ENCODE measurements at places on chromosomes 11 and 22.
A peak's percentile ranks its signal among the peaks of the same experiment; 100 is the strongest.

GRCh38 chr22:50296658-50297490 is 10.6 kb downstream of the PLXNB2 start:
- DNase-seq = no peak

DNA sequence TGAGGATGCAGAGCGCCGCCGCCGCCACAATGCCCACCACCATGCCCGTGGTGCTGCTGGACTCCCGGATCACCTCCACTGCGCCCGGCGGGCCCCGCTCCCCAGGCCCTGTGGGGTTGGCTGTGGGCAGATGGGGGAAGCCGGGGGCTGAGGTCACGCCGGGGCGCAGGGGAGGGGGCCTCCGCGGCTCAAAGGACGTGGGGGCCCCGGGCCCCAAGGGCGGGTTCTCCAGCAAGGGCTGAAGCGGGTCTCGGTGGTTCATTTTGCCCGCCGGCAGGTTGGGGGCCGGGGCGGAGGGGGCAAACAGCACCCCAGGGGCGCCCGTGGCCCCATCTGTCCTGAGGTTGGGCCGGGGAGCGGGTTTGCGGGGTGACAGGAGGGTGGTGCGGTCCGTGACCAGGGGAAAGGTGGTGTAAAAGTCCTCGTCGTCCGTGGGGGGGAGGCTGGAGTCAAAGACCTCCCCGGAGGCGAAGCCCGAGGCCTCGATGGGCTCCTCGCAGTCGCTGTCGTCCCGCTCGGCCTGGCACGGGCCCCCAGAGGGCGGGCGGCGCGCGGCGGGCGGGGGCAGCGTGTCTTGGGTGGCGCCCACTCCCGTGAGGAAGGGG is 16.5 kb downstream of the SLC22A12 start:
- no peak for DNase-seq

DNA sequence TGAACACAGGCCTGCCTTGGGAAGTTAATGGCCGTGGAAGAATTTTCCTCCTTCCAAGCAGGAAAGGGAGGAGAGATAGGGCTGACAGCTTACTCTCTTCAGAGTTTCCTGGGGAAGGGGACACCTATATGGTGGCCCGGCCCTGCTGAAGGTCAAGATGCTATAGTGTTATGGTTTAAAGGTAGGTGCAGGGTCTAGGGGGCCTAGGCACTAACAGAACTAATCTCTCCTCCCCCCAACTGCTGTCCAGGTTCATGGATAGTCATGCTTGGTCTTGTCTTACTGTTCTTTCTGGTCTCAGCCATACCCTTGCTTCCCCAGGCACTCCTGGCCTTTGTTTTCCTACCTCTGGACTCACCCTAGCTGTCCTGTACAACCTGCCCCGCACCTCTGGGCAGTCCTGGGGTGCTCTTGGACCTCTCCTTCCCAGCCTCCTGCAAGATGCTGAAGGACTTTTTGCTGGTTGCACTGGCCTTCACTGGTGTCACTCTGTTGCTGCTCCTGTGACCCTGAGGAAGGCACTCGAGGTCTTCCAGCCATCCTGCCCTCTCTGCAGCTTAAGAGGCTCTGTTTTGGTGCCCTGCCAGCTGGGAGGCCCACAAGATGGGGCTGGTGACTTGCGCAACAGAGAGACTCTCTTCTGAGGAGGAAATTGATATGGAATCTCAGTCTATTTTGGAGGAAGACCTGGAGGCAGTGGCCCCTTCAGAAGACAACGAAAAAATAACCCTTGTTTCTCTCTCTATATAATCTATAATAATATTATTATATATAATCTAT is 17.9 kb downstream of the SEC14L3 start:
- DNase-seq = no peak

DNA sequence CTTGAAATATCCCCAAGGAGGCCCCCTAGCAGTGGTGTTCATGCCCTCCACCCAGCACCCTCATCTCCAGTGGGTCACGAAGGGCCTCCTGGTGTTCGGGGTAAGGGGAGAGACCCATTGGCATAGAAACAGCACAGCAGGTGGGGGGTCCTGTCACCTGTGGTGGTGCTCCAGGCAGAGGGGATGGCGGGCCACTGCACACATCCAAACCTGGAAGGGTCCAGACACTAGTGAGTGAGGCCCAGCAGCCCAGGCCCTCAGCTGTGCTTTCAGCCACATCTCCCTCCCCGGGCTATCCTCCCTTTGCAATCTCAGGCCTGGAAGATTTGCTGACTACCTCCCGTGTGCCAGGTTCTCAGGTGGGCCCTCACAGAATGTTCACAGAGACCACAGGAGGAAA is 59.4 kb upstream of the LYVE1 start:
- DNase-seq = no peak

DNA sequence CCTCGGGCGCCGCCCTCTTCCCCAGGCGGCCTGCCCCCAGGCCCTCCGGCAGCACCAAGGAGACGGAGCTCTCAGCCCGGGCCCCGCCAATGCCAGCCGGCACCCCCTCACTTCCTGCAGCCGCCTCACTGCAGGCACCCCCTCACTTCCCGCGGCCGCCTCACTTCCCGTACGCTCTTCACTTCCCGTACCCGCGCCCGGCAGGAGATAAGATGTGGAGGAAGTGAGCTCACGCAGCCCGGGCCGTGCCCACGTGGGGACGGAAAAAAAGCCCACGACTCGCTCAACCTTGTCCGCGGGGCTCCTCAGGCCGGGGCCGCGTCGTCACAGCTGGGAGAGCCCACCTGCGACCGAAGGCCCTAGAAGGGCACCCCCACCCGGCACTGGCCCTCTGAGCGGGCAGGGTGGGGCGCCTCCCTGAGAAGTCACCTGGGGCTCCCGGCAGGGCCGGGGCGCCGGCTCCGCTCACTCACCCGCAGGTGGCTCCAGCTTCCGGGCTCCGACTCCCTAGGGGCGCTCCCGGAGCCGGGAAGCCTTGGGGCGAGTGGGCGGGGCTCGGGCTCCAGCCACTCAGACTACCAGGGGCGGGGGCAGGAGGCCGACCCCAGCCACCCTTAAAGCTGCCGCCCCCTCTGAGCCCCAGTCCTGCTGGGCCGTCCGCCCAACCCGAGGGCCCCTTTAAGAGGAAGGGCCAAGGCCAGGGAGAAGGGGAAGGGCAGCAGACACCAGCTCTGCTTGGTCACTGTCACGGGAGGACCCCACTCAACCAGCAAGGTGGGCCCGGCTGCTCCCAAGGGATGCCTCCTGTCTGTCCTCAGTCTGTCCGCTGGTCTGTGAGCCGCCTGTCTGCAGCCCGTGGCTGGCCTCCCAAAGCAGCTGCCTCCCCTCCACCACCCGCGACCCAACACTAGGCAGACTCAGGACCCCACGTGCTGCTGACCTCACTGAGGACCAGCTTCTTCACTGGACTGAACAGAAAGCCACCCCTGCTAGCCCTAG is 31.4 kb downstream of the PISD start:
- peak; percentile 86 for DNase-seq

GRCh38 chr11:15933886-15934625 is 422.3 kb downstream of the SOX6 start:
- no peak for DNase-seq

DNA sequence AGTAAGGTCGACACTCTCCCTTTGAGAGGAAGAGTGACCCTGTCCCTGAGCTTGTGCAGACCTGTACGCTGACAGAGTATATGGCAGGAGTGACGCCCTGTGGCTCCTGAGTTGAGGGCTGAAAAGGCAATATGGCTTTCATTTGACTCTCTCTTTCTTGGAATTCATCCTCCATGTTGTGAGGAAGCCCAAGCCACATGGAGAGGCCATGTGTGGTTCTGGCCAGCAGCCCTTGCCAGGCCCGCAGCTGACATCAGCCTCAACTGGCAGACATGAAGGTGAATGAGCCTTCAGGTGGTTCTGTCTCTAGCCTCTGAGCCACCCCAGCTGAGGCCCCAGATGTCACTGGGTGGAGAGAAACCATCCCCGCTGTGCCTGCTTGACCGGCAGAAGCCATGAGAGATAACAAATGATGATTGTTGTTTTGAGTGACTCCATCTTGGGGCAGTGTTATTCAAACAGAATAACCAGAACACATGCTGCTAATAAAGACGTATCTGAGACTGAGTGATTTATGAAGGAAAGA is 31.9 kb downstream of the SMIM38 start:
- DNase-seq = no peak

- DNase-seq = no peak
These were observed 6.2 kb upstream of the FTH1 start for GRCh38 chr11:61973476-61974162.

DNA sequence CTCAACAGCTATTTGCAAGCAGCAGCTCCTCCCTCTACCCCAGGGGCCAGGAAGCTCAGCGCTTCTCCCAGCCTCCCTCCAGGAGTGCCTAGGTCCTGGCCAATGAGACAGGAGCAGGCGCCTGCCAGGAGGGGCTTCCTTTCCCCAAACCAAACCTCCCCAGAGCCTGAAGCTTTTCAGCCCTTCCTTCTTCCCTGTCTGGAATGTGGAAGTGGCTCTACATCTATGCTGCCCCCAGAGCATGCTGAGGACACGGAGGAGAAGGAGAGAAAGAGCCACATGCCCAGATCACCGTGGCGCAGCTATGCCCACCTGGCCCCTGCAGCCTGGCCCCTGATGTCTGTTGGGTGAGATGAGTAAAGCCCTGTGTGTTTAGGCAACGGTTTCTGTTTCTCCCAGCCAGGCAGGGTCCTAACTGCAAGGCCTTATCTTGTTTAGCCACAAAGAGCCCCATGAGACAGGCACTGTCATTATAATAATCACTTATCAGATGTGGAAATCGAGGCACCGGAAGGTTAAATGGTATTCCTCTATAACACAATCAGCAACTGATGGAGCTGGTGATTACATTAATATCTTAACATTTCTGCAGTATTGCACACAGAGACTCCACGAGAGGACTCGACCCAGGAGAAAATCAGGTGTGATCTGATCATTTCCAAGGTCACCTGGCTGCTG is 315.8 kb downstream of the CTTN start:
- peak; percentile 64 for DNase-seq

DNA sequence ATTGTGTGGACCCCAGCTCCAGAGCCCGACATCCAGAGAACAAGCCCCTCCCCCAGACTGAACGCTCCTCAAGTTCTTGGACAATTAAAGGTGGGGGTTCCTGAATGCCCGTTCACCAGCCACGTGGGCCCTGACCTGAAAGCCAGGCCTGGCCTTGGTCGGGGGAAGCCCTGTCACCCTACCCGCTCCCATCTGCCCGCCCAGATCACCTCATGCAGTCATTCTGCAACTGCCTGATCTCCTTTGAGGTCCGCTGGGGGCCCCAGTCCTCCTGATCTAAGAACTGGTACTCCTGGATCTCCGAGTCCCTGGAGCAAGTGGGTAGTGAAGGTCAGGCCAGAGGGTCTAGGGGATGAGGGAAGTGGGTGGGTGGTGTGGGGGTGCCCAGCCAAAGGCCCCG is 9.1 kb upstream of the NAALADL1 start:
- no peak for DNase-seq

GRCh38 chr11:200224-201003 is 6.8 kb downstream of the BET1L start:
- no peak for DNase-seq

DNA sequence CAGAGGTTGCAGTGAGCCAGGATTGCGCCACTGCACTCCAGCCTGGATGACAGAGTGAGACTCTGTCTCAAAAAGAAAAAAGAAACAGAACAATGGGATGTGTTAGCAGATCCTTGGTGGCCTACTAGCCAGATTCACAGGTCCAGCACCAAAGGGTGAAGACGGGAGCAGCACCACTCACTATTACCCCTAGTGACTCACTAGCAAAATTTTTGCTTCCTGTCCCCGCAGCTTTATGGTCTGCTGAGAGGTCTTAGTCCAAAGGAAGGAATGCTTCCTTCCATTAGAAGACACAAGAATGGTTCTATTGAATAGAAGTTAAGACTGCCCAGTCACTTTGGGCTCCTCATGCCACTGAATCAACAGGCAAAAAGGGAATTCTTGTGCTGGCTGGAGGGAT is 35.9 kb upstream of the NUP50 start:
- no peak for DNase-seq

GRCh38 chr11:20355221-20356219 is 8.0 kb upstream of the HTATIP2 start:
- DNase-seq = peak; percentile 46

DNA sequence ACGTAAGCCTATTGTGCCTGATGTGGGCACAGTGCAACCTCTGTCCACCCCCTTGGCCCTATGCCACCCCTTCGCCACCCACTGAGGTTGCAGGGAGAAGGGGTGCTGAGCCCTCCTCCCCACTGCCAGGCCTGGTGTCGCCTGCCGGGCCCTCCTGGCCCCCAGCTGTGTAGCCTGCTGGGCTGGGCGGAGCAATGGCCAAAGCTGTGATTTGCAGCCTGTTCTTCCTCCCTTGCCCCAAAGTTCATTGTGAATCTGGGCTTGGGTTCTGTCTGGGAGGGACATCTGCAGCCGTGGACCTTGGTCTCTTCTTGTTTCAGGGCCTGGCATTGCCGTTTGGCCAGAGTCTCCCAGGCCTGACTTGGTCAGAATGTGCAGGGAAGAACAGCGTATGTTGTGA is 121.9 kb downstream of the PKNOX2 start:
- no peak for DNase-seq

- peak; percentile 52 for DNase-seq
These were observed 79.4 kb upstream of the PPARA start for GRCh38 chr22:46070803-46071450.

DNA sequence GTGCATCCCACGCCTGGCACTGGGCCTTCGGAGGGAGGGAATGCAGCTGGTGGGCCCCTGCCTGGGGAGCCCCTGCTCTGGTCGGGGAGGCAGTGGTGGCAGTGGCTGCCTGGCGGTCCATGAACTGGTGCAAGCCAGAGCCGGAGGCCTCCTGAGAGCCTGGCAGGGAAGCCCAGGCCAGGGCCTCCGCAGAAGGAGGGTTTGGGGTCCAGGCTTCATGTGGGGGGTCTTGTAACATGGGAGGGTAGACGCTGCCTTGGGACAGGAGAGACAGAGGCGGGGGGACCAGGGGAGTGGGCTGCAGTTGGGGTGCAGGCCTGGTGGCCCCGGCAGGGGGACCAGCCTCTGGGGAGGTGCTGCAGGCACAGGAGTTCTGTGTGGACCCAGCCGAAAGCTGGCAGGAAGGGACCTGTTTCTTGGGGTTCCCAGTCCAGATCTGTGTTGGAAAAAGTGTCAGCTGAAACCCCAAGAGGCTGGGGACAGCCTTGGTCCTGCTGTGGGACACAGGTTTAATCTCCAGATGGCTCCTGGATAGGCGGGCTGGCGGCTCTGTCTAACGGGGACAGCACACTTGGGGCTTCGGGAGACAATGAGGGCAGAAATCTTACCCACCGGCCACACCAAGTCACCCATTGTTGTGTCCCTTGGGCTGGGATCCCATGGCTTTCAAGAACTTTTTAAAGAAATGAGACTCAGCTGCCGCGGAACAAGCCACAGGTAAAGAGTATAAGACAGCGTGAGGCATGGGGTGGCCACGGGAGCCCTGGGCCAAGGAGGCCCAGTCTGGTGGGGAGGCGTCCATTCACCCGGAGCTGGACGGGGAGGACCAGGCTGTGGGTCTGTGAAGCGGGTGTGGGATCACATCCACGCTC is 73.5 kb downstream of the KCNQ1 start:
- peak; percentile 5 for DNase-seq

GRCh38 chr22:25775531-25775930 is 33.5 kb downstream of the MYO18B start:
- peak; percentile 65 for DNase-seq

- peak; percentile 66 for DNase-seq
These were observed 10.5 kb upstream of the TMEM121B start for GRCh38 chr22:17131686-17132085.

DNA sequence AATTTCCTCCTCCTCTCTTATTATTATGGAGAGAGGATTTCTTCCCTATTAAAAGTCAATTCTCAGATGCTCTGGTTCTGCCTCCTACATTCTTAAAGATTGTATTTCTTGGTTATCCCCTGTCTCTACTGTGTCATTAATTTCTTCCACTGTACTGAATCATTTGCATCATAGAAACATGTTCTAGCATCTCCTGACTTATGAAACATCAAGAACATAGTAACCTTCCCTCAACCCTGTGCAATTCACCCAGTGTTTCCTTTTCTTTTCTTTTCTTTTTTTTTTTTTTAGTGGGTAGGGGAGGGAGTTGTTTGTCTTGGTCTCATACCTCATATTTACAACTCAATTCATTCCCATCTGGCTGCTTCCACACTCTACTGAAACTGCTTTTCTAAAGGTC is 288.0 kb upstream of the PLET1 start:
- DNase-seq = no peak
